Ecto neural progenitor cell (in vitro differentiated cells): ENCODE measurements at places on chromosomes 7 and 10.
A peak's percentile ranks its signal among the peaks of the same experiment; 100 is the strongest.

DNA sequence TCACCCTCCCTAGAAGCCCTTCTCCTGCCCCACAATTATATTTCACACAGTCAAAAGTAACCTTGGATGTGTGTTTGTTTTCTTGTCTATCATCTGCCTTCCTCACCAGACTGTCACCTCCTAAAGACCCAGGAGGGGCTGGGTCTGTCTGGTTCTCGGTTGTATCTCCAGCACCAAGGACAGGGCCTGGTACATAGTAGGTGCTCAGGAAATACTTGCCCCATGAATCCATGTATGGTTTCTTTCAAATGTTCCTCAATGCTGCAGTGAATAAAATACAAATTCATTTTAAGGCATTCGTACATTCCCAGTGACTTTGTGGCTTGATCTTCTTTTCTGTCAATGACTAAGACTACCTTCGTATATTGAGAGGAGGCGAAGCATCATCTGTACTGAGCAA lies 122.9 kb upstream of the ZNF716 start:
- DNase-seq, result no peak

- DNase-seq, result peak; percentile 72
These were observed 2.3 kb upstream of the CREB5 start for GRCh38 chr7:28409716-28410627.

DNA sequence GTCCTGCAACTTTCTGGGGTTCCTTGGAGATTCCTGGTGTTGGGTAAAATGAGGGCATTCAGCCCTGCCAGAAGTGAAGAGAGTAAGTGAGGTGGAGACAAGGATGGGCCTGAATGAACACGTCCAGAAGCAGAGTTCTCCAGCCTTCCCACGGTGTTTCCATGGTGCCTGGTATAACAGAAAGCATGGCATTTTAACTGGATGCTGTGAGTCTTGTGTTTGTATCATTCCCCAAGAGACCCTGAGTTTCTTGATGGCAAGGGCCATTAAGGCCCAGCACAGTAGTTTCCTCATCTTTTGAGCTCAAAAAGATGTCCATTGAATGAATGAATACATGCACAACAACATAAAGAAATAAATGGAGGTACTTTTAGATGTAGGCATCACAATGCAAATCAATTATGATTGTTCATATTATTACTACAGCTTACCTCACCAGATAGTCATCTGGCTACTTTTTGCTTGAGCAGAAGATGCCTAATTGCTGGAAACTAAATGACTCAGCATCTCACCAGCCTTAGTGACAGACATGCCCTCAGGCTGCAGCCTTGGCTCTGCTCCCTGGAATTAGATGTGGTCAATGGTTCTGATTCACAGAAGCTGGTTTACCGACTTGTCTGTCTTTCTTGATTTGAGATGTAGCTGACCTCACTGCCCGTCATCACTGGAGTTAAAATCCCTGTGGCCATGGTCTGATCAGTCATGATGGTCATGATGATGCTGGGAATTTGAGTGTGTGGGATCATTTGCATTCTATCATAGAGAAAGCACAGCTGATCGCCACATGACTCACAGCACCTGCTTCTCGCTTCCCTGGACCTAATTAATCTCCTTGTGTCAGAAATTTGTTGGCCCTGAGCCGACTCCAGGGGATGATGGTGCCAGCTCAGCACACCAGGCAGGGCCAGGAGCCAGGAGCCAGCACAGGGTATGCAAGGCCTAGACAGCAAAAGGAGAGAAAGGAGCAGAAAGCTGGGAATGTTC lies 83.9 kb downstream of the CXCL12 start:
- DNase-seq, result no peak

GRCh38 chr7:15463801-15464666 lies 97.8 kb downstream of the AGMO start:
- no peak for DNase-seq

- no peak for DNase-seq
These were observed 44.6 kb upstream of the NAMPT start for GRCh38 chr7:106329408-106329807.

GRCh38 chr10:64636461-64636860 lies 1115.3 kb downstream of the REEP3 start:
- no peak for DNase-seq

- DNase-seq, result no peak
These were observed 56.0 kb downstream of the PRF1 start for GRCh38 chr10:70546584-70546983.

DNA sequence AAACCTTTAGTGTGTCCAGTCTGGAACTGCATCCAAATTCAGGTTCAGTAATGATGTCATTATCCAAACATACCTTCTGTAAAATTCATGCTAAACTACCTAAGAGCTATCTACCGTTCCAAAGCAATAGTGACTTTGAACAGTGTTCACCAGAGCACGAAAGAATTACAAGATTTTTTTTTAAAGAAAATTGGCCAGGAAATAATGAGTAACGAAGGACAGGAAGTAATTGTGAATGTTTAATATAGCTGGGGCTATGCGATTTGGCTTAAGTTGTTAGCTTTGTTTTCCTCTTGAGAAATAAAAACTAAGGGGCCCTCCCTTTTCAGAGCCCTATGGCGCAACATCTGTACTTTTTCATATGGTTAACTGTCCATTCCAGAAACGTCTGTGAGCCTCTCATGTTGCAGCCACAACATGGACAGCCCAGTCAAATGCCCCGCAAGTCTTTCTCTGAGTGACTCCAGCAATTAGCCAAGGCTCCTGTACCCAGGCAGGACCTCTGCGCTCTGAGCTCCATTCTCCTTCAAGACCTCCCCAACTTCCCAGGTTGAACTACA lies 694 bp upstream of the FAS start:
- DNase-seq, result no peak

GRCh38 chr7:30351286-30351685 lies 66.9 kb downstream of the ZNRF2 start:
- DNase-seq, result no peak

DNA sequence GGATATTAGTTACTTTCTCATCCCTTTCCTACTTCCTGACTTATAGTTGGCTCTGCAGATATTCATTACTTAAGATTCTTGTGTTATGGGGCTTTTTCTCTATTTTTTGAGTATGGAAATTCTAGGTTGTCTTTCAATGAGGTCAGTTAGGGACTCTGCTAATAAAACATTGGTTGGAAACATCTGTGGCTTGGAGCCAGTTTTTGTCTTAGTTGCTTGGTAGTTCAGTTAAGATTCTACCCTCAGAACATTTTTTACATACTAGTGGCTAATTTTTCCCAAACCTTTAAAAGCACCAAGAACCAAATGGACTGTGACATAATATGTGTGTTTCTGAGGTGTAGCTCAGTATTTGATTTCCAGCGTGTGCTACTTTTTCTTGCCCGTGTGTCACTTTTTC lies 305.6 kb upstream of the FZD1 start:
- no peak for DNase-seq

- DNase-seq, result no peak
These were observed 208.8 kb downstream of the MLLT10 start for GRCh38 chr10:21742740-21743412.

GRCh38 chr7:29564496-29565223 lies 1.0 kb downstream of the PRR15 start:
- DNase-seq, result peak; percentile 73

GRCh38 chr7:99459087-99459486 lies 6.9 kb downstream of the ATP5MF start:
- DNase-seq, result no peak

- no peak for DNase-seq
These were observed 5.0 kb downstream of the TRIM24 start for GRCh38 chr7:138465046-138465445.

DNA sequence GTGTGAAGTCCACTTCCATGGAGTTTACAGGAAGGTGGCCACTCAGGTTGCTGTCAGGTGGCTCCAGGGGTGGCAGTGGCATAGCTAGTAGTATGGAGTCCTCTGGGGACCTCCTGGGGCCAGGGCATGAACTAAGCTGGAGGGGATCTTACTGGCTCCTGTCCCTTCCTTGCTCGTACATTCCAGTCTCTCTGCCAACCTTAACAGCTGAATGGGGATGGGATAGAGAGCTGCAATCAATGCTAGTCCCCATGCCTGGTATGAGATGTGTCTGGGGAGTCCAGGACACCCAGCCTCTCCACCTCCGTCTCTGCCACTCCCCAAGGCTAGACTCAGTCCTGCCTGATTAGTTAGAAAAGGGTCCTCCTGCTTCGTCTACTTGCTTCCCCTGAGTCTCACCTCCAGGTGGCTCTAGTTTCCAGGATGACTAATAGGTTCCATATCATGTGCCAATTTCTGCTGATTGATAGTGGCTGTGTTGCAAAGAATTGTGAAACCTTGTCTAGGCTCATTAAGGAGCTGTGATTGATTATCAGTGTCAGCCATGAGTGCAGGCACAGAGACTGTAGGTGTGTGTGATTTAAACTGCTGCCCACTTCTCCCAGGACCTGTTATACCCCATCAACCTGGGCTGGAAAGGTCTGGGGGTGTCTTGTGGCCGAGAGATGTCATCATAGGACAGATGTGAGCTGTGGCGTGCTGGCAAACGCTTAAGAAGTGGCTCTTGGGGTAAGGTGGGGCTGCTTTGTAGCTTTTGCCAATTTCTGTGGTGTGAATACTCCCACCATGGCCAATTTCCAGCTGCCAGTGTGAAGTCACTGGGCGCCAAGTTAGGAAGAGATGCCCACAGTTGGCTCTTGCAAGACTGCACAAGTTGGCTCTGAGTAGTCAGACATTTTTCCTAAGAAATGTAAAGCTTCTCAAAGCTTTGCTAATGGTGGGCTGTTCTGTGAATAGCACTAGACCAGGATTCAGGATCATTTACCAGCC lies 59.8 kb downstream of the COL13A1 start:
- no peak for DNase-seq

- no peak for DNase-seq
These were observed 2.1 kb downstream of the NANOS1 start for GRCh38 chr10:119031496-119032059.

DNA sequence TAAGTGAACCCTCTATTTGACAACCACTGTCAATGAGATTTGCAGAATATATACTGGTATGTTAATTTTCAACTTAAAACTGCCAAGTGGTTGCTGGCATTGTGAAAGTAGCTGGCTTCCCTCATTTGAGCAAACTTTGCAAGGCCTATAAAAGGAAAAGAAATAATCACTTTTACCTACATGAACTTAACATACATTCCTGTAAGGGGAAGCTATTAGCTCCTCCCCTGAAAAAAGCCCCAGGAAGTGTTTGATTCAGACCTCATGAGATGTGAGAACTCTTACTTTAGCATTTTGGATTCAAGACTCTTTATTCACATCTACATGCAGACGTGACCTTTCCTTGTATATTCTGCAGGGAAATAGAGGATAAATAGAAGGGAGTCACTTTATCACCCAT lies 175.6 kb downstream of the OTUD1 start:
- DNase-seq, result no peak

- DNase-seq, result no peak
These were observed 22.5 kb downstream of the CCDC186 start for GRCh38 chr10:114151486-114151885.

DNA sequence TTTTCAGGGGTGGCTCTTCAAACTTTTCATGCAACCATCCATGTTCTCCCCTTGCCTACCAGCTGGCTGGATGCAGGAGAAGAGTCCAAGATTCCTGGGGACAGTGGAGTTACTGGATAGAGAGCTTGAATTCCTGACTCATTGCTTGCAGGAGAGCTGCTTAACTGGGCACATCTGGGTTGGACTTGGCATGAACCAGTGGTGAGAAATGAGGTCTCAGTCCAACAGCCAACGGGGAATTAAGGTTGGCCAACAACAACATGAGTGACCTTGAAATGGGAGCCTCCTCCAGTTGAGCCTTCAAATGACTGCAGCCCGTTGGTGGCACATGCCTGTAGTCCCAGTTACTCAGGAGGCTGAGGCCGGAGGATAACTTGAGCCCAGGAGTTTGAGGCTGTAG lies 58.1 kb upstream of the OPN4 start:
- DNase-seq, result no peak

GRCh38 chr7:45663167-45663921 lies 89.2 kb downstream of the ADCY1 start:
- DNase-seq, result peak; percentile 64

DNA sequence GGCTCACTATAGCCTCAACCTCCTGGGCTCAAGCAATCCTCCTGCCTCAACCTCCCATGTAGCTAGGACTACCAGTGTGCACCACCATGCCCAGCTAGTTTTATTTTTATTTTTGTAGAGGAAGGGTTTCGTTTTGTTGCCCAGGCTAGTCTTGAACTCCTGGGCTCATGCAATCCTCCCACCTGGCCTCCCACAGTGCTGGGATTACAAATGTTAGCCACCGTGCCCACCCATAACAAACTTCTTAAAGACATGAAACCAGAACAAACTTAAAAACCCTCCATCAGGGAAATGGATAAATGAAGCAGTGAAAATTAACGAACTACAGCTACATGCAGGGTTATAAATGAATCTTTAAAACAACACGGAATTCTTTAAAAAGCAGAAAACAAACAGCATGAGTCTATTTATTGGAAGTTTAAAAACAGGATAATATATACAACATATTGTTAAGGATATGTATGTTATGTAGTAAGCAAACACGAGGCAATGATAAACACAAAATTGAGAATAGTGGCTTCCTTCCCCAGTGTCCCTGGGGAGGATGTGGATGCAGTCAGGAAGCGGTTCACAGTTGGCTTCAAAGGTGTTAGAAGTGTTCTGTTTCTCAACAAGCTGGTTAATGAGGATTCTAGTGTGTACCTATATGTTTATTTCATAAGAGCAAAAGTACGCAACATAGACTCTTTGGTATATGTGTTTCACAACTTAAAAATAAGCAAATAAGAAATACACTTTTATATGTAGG lies 128.2 kb upstream of the IMMP2L start:
- DNase-seq, result no peak

- DNase-seq, result no peak
These were observed 36.3 kb downstream of the LAMB4 start for GRCh38 chr7:108093851-108094331.

GRCh38 chr7:100021297-100021696 lies 5.9 kb downstream of the ZKSCAN1 start:
- no peak for DNase-seq

DNA sequence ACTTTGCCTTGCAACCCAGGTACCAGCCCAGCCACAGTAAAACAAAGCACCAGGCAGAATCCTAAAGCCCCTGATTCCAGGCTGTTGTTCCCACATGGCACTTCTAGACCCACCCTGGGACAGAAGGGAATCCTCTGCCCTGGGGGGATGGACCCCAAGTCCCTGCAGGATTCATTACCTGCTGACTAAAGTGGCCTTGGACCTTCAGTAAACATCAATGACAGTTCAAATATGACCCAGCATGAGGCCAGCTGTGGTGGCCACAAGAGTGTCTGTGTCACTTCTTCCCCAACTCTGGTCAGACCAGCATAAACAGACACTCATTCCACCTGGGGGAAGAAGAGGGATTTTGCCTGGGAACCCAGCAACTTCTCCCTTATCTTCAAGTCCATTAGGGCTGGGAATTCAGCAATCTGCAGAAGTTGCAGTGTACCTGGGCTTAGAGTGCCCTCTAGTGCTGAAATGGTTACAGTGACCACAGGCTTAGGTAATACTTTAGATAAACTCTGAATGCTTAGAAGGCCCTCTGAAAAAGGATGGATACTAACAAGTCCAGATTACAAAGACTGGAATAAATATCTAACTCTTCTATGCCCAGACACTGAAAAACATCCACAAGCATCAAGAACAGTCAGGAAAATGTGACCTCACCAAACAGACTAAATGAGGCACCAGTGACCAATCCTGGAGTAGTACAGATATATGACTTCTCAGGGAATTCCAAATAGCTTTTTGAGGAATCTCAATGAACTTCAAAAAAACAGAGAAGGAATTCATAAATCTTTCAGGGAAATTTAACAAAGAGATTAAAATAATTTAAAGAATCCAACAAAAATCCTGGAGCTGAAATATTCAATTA lies 108.5 kb upstream of the TMEM168 start:
- no peak for DNase-seq

- no peak for DNase-seq
These were observed 55.1 kb downstream of the CYCS start for GRCh38 chr7:25069900-25070443.

- DNase-seq, result peak; percentile 58
These were observed 60.3 kb downstream of the COBL start for GRCh38 chr7:51256209-51256781.
